NCI-H526 treated with DMSO at 0.1 percent for 48 hours (cell line): ENCODE measurements at places on chromosomes 1 and 21.

DNA sequence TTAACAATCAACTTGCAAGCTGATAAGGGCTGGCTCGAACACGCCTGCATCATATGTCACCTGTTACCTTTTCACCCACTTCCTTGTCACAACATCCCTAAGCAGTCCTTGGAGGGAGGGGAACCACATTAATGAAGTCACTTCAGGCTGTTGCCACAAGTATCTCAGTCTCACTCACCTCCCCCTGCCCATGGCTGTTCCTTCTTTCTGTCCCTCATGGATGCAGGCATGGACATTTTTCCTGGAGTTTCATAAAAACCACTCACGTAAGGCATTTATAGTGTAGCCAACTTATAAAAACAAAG is 76.8 kb upstream of the ANGPTL1 start:
- DNase-seq, result no peak

GRCh38 chr1:103489935-103490334 is 35.6 kb upstream of the RNPC3 start:
- DNase-seq, result peak; percentile 6

DNA sequence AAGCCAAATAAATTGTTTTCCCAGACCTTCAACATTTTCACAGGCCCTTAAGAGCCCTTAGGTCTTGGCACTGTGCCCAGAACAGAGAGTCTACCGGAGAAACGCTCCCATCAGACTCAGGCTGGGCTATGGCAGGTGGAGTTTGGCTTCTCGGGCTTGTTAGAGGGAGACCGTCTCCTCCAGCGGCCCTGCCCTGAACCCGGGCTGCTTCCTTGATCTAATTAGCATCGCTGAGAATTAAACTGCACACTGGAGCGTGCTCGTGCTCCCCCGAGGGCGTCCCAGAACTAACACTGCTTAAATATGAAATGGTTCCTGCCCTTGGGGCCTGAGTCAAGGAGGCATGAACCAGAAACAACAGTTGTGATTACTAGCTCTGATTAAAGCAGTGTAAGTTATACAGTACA is 634.4 kb downstream of the MATN1 start:
- peak; percentile 68 for DNase-seq

DNA sequence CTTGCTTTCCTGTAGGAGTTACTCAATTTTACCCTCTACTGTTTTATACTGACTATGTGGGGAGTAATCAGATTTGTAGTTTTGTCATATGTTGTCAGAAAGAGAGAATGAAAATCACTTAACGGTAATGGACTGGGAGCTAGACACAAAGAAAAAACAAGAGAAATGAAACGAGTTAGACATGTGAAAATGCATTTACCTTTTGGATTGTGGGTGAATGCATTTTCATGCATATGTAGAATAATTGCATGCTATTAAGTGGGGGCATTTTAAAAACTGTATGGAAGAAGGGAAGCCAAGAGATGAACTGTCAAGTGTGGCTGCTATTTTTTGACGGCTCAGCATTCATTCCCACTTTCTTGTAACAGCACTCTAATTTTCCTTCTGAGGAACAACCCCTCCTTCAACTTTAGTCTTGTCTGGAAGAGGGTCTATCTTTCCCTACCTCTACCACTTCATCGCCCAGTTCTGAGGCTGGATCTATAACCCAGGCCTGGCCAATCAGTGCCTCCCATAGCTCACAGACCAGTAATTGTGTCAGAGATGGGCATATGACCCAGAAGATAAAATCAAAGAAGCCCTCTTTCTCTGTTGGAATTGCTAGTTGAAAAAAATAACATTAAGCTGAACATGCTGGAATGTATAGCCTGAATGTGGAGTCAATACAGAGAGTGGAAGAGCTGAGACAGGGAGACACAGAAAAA is 5.2 kb upstream of the ZNF697 start:
- DNase-seq, result no peak

DNA sequence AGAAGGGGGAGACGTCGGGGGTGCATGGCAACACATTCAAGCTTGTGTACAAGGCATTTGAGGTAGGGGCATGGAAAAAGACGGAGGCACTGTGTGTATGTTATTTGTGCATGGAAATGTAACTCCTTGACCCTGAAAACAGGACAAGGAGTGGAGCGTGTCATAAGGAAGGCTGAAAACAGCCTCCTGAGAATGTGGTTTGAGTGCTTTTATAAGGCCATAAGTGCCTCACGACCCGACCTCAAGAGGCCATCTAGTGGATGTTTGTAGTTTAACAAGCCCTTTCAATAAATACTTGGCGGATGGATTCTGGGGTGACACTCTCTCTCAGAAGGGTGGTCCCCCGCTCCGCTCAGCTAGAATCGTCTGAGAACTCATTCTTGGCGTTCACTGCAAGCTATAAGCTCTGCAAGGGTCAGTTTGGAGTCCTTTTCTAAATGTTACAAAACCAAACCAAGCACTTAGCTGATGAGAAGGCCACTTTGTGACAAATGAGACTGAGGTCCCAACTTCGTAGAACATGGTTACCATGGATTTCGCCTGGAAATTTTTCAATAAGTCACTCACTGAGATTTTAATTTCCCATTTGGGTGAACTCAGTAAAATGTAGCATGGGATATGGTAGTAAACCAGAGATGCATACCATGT is 38.8 kb upstream of the CLCA4 start:
- DNase-seq, result no peak

DNA sequence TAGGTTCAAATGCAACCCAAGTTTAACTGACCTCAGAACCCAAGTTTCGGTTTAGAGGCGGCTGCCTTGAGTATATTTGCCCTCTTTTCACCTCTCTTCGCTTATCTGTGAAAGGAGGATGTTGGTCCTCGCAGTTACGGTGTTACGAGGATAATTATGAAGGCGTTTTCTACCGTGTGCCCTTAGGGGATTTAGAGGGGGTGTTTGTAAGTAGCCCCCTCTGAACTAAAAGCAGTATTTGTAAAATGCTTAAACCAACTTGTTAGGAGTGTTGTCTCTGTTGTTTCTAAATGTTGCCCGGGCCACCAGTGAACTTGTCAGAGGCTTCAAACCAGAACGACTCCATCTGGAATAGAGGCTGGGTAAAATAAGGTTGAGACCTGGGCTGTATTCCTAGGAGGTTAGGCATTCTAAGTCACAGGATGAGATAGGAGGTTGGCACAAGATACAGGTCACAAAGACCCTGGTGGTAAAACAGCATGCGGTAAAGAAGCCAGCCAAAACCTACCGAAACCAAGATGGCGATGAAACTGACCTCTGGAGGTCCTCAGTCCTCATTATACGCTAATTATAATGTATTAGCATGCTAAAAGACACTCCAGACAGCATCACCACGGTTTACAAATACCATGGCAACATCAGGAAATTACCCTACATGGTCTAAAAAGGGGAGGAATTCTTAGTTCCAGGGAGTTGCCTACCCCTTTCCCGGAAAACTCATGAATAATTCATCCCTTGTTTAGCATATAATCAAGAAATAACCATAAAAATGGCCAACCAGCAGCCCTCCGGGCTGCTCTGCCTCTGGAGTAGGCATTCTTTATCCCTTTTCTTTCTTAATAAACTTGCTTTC is 1.0 kb upstream of the PSRC1 start:
- peak; percentile 40 for DNase-seq

- no peak for DNase-seq
These were observed 13.9 kb downstream of the DMAP1 start for GRCh38 chr1:44227211-44227610.

GRCh38 chr1:77579547-77579946 is 102.9 kb downstream of the ZZZ3 start:
- no peak for DNase-seq

DNA sequence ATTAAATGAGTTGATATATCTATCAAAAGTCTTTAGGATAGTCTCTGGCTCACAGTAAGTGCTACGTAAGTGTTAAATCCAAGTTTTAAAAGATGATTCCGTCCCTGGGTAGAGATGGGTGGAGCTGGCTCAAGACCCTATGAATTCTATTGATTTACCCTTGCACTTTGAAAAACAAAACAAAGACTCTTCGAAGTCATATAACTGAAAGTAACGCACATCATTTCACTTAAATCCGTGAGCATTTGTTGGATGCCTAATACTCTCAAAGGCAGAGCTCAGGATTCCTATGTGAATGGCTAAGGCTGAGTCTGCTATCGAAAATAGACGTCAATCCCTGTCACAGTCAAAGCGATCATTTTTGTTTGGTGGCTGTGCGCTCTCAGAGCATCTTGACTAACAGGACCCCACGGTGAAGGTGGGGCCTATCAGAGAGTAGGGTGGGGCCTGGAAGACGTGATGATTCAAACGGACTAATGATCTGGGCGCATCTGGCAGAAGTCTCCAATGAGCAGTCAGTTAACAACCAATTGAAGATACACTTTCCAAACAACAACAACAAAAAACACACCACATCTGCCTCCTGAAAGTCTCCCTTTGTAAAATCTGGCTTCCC is 1.2 kb upstream of the NUCKS1 start:
- DNase-seq, result no peak

GRCh38 chr1:165888552-165888920 is 61.1 kb downstream of the UCK2 start:
- DNase-seq, result no peak

DNA sequence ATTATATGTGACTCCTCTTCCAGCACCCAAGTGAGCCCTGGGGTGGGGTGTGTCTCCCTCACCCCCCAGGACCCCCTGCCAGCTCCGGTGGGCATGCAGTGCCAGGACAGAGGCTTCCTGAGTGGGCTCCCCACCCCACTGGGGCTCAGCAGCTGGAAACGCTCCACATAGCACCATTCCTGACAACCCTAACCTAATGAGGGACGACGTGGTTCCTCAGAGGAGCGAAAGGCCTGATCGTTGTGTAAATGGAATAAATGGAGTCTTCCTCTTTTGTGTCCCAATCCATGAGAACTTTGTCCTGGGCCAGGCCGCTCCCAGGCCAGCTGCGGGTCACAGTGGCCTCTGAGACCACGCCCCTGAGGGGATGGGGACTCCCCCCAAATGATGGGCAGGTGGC is 1.8 kb upstream of the TSPEAR start:
- DNase-seq, result no peak

DNA sequence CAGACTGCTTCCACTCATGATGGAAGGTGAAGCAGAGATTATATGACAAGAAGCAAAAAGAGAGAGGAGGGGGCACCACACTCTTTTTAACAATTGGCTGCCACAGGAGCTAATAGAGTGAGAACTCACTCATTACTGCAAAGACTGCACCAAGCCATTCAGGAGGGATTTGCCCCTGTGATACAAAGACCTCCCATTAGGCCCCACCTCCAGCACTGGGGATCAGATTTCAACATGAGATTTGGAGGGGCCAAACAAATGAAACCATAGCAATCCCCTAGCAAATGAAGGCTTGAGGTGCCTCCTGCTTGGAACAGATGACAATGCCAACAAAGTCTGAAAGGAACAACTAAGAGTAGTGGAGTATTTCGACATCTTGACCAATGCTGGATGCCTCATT is 122.5 kb upstream of the COA6 start:
- DNase-seq, result no peak

GRCh38 chr1:165679282-165680036 is 18.9 kb downstream of the ALDH9A1 start:
- no peak for DNase-seq

DNA sequence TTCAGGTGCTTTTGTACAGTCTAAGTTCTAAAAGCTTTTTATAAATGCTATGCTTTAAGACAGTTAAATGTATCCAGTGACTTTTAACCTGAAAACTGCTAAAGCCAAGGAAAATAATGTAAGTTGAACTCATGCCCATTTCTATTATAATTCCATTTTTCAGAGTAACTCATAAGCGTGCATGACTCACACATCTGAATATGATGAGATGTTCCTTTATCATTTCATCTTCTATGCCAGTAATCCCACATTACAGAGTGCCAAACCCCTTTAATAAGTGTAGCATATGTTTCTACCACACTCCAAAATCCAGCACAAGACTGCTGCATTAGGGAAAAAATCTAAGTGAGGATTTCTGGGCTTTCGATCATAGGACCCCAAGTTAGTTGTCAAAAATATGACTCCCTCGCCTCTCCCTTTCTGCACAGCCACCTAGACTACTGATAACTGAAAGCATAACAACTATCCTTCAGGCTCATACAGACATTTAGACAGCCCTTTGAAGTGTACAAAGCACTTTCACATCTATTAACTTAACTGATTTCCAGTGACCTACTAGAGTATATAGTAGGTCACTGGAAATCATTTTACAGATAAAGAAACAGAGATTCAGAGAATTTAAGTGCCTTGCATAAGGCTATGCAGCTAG is 45.3 kb downstream of the JAK1 start:
- DNase-seq, result no peak

DNA sequence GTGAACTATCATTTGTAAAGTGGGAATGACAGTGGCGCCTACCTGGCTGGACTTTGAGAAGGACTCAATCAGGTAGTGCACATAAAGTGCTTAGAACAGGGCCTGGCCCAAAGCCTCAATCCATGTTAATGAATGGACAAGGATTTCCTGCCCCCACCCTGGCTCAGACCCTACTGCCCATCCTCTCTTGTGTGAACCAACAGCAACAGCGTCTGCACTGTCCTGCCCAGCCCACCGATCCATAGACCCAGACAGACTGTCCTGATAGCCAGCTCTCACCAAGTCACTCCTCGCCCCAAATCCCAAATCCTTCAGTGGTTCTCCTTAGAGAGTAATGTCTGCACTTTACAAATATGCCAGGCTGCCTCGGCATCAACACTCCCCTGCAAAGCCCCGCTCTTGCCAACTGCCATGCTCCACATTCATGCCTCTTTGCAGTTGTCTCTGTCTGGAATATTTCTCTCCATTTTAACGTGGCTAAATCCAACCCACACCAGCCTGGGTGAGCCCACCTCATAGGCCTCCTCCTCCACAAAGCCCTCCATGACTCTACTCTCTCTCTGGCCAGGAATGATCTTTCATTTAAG is 157.6 kb upstream of the EDN2 start:
- no peak for DNase-seq

- DNase-seq, result no peak
These were observed 6.8 kb downstream of the CYP4X1 start for GRCh38 chr1:47030170-47030805.

- no peak for DNase-seq
These were observed 147.7 kb upstream of the WNT4 start for GRCh38 chr1:22290611-22291010.

- no peak for DNase-seq
These were observed 469.6 kb downstream of the DPYD start for GRCh38 chr1:97451046-97451826.

GRCh38 chr1:224565186-224565585 is 50.9 kb upstream of the CNIH3 start:
- no peak for DNase-seq

- DNase-seq, result no peak
These were observed 59.2 kb downstream of the HTR6 start for GRCh38 chr1:19723874-19724273.

- DNase-seq, result no peak
These were observed 63.1 kb downstream of the NIBAN1 start for GRCh38 chr1:184911103-184911745.

DNA sequence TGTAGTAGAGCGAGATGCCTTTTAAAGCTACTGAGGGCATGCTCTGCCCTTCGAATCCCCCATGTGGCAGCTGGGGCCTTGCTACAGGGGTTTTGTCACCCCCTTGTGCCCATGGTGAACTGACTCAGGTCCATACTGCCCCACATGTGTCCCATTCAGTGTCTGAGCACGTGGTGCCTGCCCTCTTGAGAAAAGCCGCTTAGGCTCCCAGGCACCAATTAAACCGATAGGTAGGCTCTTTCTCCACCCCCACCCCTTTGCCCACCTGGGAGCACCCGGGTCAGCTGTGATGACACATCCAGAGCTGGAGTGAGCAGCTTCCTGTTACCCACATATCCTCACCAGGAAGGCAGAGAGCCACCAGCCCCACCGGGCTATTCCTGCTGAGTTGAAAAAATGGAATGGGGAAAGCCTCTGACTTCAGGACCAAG is 30.5 kb downstream of the TMCC2 start:
- no peak for DNase-seq
